Lower lobe of right lung (tissue), 2 donors: ENCODE measurements at places on chromosomes 6 and 20.

- H3K27ac ChIP-seq, result no peak overlapping the region
- H3K4me1 ChIP-seq, result no peaks in the 10 kb centered on the region
- H3K27me3 ChIP-seq, result no peaks in the 10 kb centered on the region
- no peaks in the 10 kb centered on the region for H3K36me3 ChIP-seq
- H3K4me3 ChIP-seq, result no peak overlapping the region
- DNase-seq, result no peak
These were observed 280.9 kb downstream of the QKI start for GRCh38 chr6:163695414-163695864.

DNA sequence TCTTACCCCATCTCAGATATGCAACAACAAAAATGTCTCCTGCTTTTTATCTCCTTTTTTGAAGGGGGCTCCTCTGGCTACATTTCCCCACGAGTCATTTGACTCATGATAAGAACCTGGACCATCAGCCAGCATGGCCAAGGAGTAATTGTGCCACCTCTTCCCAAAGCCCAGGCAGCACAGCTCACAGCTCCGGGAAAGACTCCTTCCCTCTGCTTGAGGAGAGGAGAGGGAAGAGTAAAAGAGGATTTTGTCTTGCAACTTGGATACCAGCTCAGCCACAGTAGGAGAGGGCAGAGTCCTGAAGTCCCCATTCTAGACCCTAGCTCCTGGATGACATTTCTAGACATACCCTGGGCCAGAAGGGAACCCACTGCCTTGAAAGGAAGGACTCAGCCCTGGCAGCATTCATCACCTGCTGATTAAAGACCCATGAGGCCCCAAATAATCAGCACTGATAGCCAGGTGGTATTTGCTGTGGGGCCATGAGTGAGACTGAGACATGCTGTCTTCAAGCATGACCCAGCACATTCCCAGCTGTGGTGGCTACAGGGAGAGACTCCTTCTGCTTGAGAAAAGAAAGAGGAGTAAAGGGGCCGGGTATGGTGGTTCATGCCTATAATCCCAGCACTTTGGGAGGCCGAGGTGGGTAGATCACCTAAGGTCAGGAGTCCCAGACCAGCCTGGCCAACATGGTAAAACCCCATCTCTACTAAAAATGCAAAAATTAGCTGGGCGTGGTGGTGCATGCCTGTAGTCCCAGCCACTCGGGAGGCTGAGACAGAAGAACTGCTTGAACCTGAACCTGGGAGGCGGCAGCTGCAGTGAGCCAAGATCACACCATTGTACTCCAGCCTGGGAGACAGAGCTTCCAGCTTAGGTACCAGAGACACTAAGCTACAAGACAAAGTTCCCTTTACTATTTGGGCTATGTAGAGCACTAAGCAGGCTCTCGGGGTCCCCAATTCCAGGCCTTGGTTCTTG, 28.1 kb downstream of the NCOA6 start:
- H3K36me3 ChIP-seq, result no peaks in the 10 kb centered on the region
- H3K27me3 ChIP-seq, result no peaks in the 10 kb centered on the region
- no peak overlapping the region for H3K4me3 ChIP-seq
- no peak for DNase-seq

GRCh38 chr20:63844511-63844991, 13.5 kb upstream of the ZBTB46 start:
- no peak overlapping the region for H3K4me3 ChIP-seq
- H3K27ac ChIP-seq, result peak overlapping the region; percentile 48
- DNase-seq, result no peak
- peaks cover 33% of the 10 kb centered on the region for H3K27me3 ChIP-seq
- peaks cover 50% of the 10 kb centered on the region for H3K4me1 ChIP-seq
- no peaks in the 10 kb centered on the region for H3K36me3 ChIP-seq

- no peak for DNase-seq
- H3K27me3 ChIP-seq, result no peaks in the 10 kb centered on the region
- H3K4me3 ChIP-seq, result no peak overlapping the region
- no peaks in the 10 kb centered on the region for H3K4me1 ChIP-seq
These were observed 393.4 kb downstream of the HACE1 start for GRCh38 chr6:104466306-104466705.

- H3K27me3 ChIP-seq, result no peaks in the 10 kb centered on the region
- no peaks in the 10 kb centered on the region for H3K4me1 ChIP-seq
- no peak for DNase-seq
These were observed 697.0 kb upstream of the POU3F2 start for GRCh38 chr6:98137391-98137790.

- DNase-seq, result no peak
- no peaks in the 10 kb centered on the region for H3K27me3 ChIP-seq
- no peak overlapping the region for H3K27ac ChIP-seq
- H3K4me3 ChIP-seq, result no peak overlapping the region
These were observed 213.9 kb upstream of the STXBP5 start for GRCh38 chr6:146990284-146990683.

- H3K27ac ChIP-seq, result no peak overlapping the region
- H3K4me3 ChIP-seq, result no peak overlapping the region
- DNase-seq, result no peak
- H3K27me3 ChIP-seq, result no peaks in the 10 kb centered on the region
These were observed 219.1 kb downstream of the ARID1B start for GRCh38 chr6:156996265-156996664.

DNA sequence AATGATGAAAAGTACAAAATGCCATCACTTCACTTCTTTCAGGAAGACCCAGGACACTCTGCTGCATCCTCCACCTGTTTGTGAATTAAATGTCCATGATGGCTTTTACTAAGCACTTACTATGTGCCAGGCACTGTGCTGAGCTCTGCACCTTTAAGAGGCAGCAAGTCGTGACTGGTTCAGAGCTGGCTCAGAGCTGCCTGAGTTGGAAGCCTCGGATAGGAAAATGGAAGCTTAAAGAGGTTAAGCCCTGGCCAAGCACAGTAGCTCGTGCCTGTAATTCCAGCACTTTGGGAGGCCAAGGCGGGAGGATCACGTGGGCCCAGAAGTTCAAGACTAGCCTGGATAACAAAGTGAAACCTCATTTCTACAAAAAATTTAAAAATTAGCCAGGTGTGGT, 95.6 kb downstream of the SNX5 start:
- H3K36me3 ChIP-seq, result no peaks in the 10 kb centered on the region
- H3K27me3 ChIP-seq, result no peaks in the 10 kb centered on the region

DNA sequence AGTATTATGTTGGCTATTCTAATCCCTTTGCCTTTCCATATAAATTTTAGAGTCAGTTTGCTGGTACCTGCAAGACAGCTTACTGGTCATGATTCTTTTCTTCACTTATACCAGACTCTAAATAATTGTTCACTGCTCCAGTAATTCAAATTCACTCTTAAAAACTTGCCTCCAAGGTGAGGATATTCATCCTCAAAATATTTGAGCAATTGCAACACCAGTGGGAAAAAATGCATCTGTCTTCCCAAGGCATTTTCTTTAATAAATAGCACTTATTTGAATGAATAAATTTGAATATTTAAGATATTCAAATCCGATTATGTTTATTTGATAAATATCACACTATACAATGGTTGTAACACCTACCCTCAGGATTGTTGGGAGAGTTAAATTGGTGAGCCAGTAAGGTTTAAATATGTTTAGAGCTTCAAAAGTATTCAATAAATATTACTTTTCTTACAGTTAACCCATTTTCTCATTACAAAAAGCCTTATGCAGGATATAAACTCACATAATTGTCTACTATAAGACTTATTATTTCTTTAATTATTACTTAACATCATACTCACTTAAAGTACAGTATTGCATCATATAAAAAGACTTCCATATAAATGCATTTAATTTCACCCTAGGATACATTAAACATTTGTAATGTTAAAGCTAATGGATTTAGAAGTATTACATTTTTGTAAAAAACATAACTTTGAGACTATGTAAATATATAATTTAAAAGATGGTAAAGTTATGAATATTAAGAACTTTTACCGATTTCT, 285.6 kb downstream of the SAMD5 start:
- H3K36me3 ChIP-seq, result no peaks in the 10 kb centered on the region
- no peaks in the 10 kb centered on the region for H3K4me1 ChIP-seq
- no peaks in the 10 kb centered on the region for H3K27me3 ChIP-seq
- H3K4me3 ChIP-seq, result no peak overlapping the region

DNA sequence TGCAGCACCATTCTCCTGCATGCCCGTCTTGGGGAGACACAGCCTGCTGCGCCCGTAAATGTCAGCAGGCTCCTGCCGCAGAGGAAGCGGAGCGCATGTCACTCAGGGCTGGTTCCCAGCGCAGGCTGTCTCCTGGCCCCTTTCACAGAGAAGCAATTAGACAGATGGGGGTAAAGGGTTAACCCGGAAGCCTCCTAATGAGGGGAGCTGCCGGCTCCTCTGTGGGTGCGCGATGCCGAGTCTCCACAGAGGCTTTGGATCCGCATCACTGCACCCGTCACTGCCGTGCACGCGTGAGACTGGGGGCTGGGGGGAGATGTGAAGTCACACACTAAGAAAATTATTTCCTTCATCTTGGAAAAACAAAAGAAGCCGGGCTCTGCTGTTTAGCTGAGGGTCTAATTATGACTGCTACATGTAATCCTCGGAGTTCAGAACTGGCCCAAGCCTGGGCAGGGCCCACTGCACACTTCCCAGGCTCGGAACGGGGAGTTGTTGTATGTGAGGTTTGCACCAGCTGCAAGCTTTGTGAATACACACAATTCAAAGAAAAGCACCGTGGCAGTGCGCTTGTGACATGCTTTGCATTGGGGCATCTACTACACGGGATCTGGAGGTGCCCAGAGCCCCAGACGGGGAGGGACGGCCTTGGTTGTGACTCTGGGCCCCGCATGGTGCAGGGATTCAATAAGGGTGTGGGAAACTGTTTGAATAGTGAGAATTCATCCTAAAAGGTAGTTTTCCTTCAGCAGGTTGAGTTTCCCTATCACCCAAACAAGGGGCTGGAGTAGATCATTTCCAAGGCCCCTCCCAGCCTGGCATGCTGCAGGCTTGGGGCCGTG, 331.6 kb downstream of the TAF4 start:
- no peak overlapping the region for H3K27ac ChIP-seq
- H3K27me3 ChIP-seq, result peaks cover 22% of the 10 kb centered on the region
- peak; percentile 24 for DNase-seq
- H3K4me1 ChIP-seq, result no peaks in the 10 kb centered on the region

- H3K27ac ChIP-seq, result no peak overlapping the region
- no peak for DNase-seq
- H3K4me3 ChIP-seq, result no peak overlapping the region
- H3K4me1 ChIP-seq, result no peaks in the 10 kb centered on the region
These were observed 26.3 kb upstream of the MC3R start for GRCh38 chr20:56222201-56222600.
